ENCODE measurements at places on chromosomes 16 and 17.

GRCh38 chr17:37527249-37527851 lies 37.7 kb downstream of the DUSP14 start:
- DNase-seq: peak; percentile 67

GRCh38 chr17:21124086-21124485 lies 2.7 kb upstream of the DHRS7B start:
- DNase-seq: peak; percentile 16

- no peak for DNase-seq
These were observed 1225.3 kb downstream of the CDH11 start for GRCh38 chr16:63896383-63897109.

- DNase-seq: no peak
These were observed 8.8 kb downstream of the POLR3K start for GRCh38 chr16:44655-45054.
